GDM1 (cell line): ENCODE measurements at places on chromosomes 5 and 9.

DNA sequence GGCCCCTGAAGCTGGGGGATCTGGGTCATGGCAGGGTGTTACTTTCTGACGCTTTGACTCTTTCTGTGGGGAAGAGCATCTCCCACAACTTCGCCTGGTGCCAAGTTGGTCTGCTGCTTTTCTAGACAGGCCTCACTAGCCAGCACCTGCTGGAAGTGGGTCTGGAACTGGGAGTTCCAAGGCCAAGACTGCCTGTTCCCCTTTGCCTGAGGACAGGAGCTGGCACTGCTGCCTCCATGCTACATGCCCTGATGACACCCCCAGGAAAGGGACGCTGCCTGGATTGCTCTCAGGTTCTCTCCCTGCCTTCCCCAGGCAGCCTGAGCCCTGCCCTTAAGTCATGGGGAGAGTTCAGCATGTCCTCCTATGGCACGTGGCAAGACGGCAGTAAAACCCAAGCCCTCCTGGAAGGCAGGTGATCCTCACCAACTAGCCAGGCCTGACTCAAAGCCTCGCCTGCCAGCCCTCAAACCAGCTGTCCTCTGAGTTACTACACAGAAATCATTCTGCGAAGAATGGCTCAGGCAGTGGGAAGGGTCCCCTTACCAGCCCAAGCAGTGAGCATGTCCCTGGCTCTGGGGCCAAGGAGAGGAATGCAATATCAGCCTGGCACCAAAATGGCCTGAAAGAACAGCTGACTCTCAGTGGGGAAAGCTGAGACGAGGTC lies 35.8 kb downstream of the SEC61B start:
- no peak for DNase-seq

GRCh38 chr5:115873392-115873791 lies 31.7 kb downstream of the AP3S1 start:
- DNase-seq: no peak

- DNase-seq: no peak
Measured at GRCh38 chr9:131370638-131371037, 23.2 kb upstream of the PRRC2B start.

DNA sequence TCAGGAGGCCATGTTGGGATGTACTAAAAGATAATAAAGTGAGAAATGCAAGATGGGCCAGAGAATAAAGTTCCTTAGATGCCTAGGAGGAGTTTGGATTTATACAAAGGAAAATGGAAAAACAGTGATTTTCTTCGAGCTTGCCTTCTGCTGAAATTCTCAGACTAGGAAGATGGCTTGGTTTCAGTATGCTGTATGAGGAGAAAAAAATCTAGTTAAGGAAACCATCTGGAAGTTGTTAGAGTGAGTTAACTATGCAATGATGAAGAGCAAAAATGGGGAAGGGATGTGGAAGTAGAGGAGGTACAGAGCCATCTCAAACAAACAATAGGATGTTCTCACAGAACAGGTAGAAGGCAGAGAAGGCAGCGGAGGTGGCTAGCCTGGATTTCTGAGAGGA lies 162.9 kb upstream of the FTMT start:
- no peak for DNase-seq

DNA sequence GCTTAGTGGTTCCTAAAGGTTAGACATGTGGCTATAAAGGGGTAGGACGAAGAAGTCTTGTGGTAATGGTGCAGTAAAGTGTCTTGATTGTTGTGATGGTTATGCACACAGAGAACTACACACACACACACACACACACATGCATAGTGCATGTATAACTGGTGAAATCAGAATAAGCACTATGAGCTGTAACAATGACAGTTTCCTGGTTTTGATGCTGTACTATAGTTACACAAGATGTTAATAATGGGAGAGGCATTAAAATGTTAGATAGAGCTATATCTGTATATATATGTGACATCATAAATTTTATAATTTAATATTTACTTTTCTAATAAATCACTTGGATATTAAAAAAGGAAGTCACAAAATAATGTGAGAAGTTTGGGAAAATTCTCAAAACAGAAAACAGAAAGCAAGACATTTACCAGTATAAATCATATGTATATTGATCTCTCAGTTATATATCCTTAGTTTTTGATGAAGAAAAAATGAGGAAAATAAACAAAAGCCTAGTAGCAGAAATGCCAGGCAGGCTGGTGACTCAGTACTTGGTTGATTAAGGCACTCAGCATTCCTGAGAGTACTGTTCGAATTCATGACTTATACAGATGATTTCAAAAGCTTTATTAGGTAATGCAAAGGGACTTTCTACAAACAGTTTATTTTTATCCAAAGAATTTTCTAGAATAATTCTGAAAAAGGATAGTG lies 350.5 kb upstream of the DAB2 start:
- DNase-seq: no peak

GRCh38 chr5:155605920-155606319 lies 592.4 kb downstream of the KIF4B start:
- DNase-seq: no peak

DNA sequence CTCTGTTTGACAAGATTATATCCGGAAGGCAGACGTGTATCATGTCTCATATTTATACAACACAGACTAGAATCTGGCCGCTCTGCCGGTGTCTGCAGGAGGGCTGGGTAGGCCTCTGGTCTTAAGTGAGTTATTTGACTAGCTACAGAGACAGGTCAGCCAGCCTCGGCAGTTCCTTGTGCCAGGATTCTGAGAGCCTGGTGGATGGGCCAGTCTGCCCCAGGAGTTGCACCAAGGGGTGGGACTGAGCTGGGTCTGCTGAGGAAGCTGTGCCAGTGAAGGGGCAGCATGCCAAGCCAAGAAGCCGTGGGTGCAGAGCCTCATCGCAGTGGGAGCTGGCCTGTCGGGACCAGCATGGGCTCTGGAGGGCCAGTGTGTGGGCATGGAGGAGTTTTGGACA lies 7.1 kb downstream of the SNX18 start:
- no peak for DNase-seq

- DNase-seq: no peak
Measured at GRCh38 chr5:158642879-158643278, 456.8 kb downstream of the EBF1 start.

- DNase-seq: no peak
Measured at GRCh38 chr9:10112070-10112469, 500.7 kb downstream of the PTPRD start.

DNA sequence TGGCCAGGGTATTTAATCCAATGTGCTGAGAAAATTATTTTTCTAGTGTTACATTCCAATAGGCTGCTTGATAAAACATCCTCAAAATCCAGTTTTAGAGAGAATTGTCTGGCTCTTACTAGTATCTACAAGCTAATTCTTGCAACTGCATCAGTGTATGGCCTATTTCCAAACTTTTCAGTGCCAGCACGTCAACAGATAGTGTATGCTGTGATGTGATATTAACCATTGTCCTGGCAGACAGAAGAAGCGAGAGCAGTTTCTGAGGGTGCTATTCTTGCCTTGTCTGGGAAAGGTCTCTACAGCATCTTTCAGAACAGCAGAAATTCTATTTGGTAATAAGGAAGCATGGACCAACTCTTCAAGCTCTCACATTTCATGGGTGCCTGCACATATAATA lies 174.2 kb upstream of the CDH12 start:
- no peak for DNase-seq

- DNase-seq: no peak
Measured at GRCh38 chr5:170612256-170612678, 108.4 kb downstream of the KCNIP1 start.

GRCh38 chr5:74173241-74173640 lies 467.3 kb downstream of the ENC1 start:
- DNase-seq: no peak

- DNase-seq: peak; percentile 91
Measured at GRCh38 chr5:78483809-78484521, 123.5 kb downstream of the SCAMP1 start.

DNA sequence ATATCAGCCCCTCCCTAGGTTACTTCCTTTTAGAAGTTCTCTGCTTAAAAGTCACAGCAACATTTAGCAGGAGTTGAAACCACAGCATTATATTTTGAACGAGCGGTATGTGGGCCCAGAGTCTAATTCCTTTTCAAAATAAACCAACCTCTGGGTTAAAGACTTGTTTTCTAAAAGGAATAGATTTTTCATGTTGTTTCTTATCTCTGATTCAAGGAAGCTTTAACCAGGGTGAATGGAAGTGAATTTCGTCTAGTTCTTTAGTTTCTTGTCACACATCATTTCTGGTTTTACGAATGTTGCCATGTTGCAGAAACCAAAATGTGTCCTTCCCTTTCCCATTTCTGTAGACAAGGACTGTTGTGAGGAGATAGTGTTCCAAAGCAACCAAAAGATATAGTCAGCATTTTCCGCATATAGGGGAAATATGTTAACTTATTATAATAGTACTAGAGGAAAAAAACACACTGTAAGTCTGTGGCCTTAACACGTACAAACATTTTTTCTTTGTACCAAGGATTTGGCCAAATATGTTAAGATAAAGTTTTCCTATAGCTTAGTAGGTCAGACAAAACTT lies 142.4 kb downstream of the PCSK5 start:
- DNase-seq: no peak

DNA sequence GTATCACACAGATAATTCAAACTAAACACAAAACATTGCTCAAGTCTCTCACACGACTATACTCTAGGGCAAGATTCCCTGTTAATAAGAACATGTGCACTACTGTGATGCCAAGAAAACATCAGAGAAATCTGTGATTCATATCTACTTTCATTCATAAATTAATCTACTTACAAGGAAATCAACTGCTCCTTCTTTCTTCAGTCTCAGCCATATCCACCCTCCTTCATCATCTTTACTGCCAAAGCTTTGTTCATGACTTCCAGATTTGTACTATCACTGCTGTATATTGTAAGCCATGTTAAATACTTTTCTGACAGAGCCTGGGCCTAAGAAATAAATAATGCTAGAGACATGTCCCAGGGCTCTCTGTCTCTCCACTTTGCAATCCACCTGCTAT lies 35.1 kb downstream of the CTNNAL1 start:
- DNase-seq: no peak

GRCh38 chr5:152462021-152462721 lies 57.1 kb upstream of the NMUR2 start:
- DNase-seq: no peak

DNA sequence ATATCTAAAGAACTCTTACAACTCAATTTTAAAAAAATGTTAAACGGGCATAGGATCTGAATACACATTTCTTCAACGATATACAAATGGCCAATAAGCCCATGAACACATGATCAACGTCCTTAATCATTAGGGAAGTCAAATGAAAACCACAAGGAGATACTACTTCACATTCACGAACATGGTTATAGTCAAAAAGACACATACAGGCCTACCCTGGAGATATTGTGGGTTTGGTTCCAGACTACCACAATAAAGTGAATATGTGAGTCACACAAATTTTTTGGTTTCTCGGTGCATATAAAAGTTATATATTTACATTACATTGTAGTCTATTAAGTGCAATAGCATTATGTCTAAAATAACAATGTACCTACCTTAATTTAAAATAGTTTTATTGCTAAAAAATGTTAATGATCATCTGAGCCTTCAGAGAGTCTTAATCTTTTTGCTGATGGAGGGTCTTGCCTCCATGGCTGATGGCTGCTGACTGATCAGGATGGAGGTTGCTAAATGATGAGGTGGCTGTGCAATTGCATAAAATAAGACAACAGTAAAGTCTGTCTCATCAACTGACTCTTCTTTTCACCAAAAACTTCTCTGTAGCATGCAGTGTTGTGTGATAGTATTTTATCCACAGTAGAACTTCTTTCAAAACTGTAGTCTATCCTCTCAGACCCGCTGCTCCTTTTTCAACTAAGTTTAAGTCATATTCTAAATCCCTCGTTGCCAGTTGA lies 15.1 kb downstream of the AK3 start:
- DNase-seq: no peak

DNA sequence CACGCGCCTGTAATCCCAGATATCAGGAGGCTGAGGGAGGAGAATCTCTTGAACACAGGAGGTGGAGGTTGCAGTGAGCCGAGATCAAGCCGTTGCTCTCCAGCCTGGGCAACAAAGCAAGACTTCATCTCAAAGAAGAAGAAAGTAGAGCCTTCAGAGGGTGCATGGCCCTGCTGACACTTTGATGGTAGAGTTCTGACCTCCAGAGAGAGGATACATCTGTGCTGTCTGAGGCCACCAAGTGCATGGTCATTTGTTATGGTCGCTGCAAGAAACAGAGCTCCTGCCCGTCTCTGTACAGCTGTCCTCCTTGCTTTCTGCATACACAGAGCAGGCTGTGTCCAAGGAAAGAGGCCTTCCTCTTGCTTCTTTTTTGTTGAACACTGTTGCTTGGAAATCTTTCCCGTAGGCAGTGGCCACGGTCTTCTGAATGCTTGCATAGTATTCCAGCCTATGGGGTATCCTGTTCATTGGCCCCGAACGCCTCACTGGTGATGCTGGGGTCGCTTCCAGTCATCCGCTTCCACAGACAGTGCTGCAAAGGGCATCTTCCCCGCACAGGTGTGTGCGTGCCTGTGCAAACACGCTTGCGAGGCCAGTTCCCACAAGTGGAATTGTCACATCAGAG lies 36.8 kb upstream of the UNC5A start:
- DNase-seq: no peak

GRCh38 chr9:110768886-110769285 lies 100.3 kb downstream of the MUSK start:
- no peak for DNase-seq

DNA sequence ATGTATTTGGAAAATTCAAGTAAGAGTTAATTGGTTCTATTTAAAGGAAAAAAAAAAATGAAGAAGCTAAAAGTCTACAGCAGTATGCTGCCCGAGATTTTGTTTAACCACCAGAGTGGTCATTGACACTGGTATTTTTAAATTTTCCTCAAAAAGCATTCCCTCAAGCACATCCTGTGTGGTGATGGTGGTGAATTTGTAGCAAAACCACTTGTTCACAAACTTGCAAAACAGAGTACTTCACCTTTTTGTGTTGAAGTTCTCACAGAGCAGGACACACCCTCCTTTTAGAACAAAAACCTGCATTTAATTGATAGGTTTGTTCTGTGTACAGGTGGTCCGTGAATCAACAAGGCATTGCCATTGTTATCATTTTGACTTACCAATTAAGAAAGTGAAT lies 374.2 kb downstream of the EFNA5 start:
- DNase-seq: no peak

DNA sequence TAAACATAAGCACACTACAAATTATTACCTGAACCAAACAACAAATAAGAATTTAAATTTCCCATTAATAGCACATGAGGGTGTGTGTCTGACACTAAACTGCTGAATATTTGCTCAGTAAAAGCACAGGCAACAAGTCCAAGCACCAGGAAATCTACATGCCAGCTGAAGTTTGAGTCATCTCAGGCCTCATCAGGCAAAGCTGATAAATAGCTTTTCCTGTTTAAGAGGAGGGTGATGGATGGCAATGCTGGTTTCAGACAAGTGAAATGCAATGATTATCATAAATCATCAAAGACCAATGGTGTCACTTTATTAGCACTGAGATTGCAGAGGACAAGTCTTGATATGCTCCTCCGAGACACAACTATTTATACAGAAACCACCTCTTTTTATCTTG lies 1668.0 kb upstream of the C9orf72 start:
- no peak for DNase-seq

GRCh38 chr9:87567001-87567400 lies 69.3 kb downstream of the DAPK1 start:
- no peak for DNase-seq

- DNase-seq: no peak
Measured at GRCh38 chr9:69325409-69326212, 596 bp downstream of the ENTREP1 start.

- no peak for DNase-seq
Measured at GRCh38 chr5:59005934-59006701, 423.2 kb downstream of the RAB3C start.
